Non-pigmented ciliary epithelial cell (primary cell): ENCODE measurements at places on chromosomes 7 and 10.

- DNase-seq: no peak
These were observed 4.1 kb downstream of the ATG9B start for GRCh38 chr7:151020231-151020630.

- no peak for DNase-seq
These were observed 5.8 kb upstream of the CYP3A7 start for GRCh38 chr7:99740573-99741440.

GRCh38 chr10:128373831-128374230, 247.6 kb upstream of the MKI67 start:
- DNase-seq: no peak

GRCh38 chr7:45082031-45082830, 6.5 kb downstream of the NACAD start:
- DNase-seq: no peak

- DNase-seq: no peak
These were observed 25.2 kb upstream of the PRR15 start for GRCh38 chr7:29538389-29538788.

GRCh38 chr7:65251851-65252620, 121.6 kb upstream of the ZNF92 start:
- no peak for DNase-seq

DNA sequence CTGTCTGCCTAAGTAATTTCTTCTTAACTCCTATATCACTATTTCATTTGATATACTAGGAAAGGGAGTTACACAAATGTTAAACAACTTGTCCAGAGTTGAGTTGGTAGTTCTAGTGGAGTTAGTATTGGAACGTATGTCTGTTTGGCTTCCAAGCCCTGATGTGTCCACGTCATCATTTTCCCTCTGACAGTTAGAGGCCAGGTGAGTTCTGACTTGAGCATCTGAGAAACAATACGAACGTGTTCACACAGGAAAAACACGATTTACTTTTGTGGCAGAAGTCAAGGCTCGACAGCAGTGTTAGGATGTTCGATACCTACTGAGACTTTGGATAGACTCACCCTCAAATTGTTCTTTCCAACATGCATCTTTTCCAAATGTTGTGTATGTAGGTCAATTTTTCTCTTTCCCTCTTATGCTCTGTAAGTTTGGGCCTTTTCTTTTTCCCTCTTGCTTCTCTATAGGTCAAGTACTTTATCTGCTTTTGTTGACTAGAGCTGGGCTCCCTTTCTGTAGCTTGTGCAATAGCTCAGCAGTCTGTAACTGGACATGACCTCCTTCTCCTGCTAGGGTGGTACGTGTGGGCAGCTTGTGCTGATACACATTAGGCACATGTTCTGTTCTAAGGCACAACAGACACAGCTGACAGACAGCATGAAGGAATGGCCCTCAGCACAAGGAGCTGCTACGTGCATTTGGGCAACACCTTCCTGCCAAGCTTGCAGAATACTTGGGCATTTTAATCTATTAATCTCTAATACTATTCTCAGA, 222.9 kb downstream of the PTEN start:
- no peak for DNase-seq

DNA sequence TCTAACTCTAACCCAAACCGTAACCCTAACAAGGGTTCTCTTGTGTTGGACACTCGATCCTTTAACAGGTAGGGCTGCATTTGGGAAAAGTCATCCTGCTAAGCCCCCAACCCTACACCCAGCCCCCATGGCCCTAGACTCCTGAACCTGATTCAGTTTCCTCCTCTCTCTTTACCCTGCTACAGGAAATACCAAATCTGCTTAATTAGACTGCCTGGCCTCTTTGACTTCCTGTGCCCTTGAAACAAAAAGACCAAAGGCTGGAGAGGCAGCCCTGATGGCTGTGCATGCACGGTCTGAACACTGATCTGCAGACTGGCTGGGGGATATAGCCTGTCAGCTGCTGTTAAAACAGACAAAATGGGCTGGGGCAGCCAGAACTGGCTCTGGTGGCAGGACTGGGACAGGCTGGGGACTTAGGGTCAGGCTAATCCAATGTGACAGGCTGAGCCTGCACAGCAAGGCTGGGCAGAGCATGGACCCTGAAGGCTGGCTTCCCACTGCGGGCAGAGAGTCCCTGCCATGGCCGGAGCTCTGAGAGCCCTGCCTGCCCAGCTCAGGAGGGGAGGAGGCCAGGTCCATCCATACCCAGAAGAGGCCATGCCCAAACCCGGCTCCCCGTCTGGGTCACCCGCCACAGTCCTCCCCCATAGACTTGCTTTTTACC, 51.0 kb upstream of the MSMB start:
- no peak for DNase-seq

DNA sequence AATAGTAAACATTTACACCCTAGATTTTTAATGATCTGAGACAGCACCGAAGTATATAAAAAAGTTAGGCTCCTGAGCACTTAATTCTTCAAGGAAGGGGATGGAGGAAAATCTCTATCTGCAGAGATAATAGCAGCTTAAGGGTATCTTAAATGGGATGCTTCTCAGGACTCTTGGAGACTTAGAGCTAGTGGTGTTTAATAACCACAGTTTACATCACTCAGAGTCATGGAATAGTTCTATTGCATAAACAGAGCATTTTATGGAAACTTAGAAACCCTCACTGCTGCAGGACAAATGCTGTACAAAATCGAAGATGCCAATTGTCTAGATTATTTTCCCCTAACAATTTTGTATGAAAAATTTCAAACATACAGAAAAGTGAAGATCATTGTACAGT, 398.9 kb upstream of the GALNT17 start:
- DNase-seq: no peak

- no peak for DNase-seq
These were observed 57.0 kb downstream of the CC2D2B start for GRCh38 chr10:95964756-95965155.

DNA sequence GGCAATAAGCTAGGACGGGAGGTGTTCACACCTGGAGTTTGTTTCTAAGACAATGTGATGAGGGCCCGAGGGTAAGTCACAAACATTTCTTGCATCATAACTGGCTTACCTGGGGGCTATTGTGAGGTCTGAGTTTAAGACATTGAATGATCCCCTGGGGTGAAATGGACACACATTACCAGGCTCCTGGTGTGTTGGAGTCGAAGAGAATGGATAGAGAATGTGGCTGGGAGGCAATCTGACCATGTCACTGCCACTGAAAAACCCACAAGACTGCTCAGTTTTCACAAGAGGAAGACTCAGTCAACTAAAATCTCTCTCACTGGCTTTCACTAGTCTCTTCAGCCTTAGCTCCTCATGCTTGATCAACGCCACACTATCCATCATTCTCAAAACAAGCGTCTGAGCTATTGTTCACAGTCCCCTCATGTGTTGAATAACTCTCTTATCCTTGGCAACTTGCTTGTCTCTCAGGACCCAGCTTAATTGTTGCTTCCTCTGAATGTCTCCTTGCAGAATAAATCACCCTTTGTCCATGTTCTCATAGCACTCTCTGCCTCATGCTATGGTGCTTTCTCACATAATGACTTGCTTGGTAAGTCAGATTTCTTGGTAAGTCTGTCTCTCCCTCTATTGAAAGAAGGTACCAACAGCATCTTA, at the start of gene C10orf120:
C10orf120 (minus strand) TSS at position 51 of the 660 bp plus-strand sequence. CDS start 56 bp downstream, outside the sequence.
- DNase-seq: no peak

DNA sequence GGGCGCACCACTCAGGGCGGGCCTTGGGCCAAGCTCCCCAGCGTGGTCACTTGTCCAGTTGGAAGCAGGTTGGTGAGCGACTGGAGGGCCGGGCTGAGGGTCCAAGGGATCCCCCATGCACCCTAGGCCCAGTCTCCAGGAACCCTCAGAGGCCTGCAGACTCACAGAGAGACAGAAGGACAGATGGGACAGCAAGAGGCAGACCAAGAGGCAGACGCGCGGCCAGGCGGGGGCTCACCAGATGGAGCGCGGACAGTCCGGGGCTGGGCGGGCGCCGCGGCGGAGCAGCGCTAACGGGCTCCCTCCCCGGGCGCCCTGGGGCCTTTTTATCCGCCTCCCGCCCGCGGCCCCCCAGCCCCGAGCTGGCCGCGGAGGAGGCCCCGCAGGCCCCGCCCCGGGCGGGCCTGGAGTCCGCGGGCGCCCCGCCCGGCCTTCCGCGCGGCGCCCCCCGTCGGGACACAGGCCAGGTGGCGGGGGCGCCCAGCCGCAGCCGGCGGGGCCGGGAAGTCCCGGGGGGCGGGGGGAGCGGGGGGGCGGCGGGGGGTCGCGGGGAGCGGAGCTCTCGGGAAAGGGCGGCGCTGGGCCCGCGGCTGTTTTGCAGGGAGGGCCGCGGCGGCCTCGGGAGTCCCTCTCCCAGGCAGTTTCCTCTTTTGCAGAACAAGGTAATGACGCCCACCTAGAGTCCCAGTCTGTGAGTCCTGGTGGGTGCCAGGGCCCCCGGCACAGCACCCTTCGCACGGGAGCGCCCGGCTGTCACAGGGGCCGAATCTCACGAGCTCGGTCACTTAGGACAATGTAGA, at the start of gene LOXL4:
LOXL4 (minus strand) TSS at position 301 of the 800 bp plus-strand sequence. CDS start 5,175 bp downstream, outside the sequence.
- DNase-seq: no peak

DNA sequence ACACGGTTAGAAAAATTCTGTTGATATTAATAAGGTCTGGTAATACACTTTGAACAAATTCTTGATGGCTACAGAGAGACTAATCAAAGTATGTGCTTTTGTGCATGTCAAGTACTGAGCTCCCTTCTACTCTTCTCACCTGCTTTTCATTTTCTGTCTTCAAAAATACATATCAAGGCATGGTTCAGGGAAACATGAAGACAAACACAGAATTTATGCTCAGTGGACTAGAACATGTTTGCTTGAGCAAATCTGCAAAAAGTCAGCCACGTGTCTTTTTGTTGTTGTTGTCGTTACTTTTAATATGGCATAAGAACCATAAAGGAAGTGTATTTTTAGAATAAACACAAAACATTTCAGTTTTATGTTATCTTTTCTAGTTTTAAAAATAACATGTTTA, 21.9 kb downstream of the CDK13 start:
- no peak for DNase-seq

GRCh38 chr7:140078392-140078791, 15.6 kb upstream of the PARP12 start:
- DNase-seq: no peak

- no peak for DNase-seq
These were observed 88.5 kb downstream of the CREM start for GRCh38 chr10:35215107-35215506.

DNA sequence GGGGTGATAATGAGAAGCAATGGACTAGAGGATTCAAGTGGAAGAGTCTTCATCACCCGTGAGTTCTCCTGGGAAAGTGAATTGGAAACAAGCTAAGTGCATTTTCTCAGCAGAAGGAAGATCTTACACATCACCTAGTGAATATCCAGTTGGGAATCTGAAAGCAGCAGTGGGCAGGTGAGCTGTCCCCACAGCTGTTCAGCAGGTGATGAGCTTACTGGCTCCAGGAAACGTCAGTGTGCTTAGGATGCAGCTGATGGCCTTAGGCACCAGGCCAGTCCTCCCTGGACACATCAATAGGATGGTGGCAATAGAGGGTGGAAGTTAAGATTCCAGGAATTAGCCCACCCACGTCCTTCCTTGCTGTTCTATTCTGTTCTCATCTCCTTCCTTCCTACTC, 66.7 kb downstream of the NOD1 start:
- no peak for DNase-seq

DNA sequence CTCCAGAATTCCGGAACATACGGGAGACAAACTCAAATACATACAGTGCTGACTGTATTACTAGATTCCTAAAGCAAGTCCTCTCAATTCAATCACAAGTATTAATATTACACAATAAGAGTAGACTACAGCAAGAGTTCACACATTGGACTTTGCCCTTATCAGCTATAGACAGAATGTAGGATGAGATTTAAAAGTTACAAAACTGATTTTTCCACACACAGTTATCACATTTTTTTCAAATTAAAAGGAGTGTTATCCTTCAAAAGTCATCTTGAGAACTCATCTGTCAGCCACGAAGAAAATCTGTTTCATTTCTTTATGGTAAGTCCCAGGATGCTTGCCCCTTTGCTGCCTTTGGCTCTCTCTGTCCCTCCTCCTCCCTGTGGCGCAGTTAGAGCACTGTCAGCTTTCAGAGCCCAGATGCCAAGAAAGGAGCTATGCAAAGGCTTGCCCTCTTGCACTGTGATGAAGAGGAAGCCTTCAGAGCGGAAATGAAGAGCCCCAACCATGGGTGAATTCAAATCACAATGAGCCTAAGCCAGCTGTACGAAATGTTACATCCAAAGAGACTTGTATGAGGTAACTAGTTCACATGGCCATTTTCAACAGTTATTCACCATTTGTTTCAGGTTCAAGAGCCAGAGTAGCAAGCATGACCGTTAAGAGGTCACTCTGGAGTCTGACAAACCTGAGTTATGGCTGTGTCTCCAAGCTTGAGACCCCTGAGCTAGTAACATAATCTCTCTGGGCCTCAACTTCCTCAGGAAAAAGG, 10.7 kb downstream of the NCOA4 start:
- DNase-seq: no peak

DNA sequence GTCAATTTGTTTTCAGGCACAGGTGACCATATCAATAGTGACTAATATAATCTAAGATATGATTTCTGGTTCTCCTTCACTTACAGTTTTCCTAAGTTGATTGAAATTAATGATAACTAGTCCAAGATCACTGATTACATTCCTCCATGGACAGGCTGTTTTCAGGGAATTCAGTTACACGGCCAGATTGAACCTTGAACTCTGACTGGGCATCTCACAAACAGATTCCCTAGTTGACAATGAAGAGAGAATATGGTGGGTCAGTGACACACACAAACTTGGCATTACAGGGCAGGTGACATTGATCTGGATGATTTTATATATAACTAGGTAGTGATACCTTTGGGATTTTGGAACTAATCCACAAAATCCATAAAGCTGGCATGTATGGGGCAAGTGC, 110.2 kb upstream of the EGR2 start:
- no peak for DNase-seq

DNA sequence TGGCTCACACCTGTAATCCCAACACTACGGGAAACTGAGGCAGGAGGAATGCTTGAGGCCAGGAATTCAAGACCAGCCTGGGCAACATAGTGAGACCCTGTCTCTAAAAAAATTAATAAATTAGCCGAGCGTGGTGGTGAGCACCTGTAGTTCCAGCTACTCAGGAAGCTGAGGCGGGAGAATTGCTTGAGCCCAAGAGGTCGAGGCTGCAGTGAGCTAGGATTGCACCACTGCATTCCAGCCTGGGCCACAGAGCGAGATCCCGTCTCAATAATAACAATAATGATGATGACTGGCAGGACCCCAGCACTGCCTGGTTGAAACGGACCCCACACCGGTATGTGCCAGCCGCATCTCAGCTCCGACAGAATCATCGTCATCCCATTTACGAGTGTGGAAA, 93.0 kb downstream of the ELFN1 start:
- DNase-seq: no peak

- DNase-seq: no peak
These were observed 29.1 kb downstream of the RSU1 start for GRCh38 chr10:16788125-16788524.

GRCh38 chr10:1715821-1716220, 21.5 kb downstream of the ADARB2 start:
- DNase-seq: no peak
